Activated CD8-positive, alpha-beta memory T cell treated with anti-CD3 and anti-CD28 coated beads for 4 hours (primary cell): ENCODE measurements at places on chromosomes 7 and 10.

DNA sequence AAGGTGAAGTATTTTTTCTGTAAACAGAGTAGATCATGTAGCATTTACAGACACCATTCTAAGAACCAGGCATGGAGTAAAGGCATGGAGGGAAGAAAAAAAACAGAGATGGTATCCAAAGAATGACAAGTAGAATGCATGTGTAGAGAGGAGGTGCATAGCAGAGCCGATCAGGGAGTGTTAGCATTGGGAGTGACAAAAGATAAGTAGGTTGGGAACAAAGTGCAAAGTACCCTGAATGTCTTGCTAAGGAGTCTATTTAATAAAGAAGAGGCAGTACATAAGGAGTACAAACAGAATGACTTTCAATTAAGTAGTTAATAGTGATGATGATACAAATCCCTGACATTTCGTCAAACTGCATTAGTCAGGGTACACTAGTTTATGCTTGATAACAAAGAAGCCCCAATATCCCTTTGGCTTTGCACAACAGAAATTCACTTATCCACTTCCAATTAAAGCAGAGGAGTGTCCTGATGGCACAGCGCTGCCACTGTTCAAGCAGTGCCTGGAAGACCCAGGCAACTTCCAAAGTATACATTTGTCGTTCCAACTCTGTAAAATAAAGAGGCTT, 371.5 kb downstream of the TNS3 start:
- no peak for DNase-seq

GRCh38 chr7:149228831-149229471, 10.5 kb upstream of the ZNF212 start:
- DNase-seq = no peak

GRCh38 chr7:87447116-87447635, 28.3 kb downstream of the ABCB4 start:
- no peak for DNase-seq

GRCh38 chr7:51075681-51076580, 240.7 kb downstream of the COBL start:
- no peak for DNase-seq

GRCh38 chr7:114255404-114255841, 159.2 kb upstream of the FOXP2 start:
- DNase-seq = no peak

DNA sequence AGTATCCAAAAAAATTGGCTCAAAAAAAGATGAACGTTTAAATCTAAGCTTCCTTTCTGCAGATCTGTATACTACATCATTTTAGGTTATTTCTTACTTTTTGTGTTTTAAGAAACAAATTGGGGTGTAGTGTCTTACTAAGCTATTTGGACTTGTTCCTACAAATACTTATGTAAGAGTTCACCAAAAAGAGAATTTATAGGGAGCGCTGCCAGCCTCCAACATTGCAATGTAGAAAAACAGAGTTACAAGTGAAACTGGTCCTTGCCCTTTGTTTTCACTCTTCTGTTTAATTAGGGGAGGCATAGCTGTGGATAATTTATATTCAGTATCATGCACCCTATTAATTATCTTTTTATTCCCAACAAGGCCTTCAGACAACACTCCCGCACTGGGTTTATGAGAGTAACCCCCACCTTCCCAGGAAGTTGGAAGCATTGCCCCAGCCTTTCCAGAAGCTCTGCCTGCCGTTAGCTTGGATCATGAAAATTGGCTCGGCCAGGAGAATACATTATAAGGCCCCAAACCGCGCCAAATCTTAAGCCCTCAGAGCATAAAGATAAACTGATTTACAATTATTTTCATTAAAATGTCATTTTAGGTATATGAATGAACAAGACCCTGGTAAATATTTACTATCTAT, 261.8 kb upstream of the KLF6 start:
- no peak for DNase-seq

GRCh38 chr7:12674861-12675260, 12.6 kb upstream of the ARL4A start:
- no peak for DNase-seq

DNA sequence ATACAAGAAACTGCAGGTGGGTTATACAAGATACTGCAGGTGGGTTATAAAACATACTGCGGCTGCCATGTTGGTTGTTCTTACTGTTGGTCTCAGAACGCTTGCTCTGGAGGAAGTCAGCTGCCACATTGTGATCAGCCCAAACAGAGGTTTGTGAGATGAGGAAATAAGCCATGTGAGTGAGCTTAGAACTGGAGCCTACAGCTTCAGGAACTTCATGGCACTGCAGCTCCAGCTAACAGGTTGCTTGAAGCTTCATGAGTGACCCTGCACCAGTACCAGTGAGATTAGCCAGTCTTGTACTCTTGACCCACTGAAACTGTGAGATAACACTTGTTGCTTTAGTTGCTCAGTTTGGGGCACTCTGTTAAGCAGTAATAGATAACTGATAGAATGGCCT, 74.5 kb upstream of the PRKCQ start:
- DNase-seq = no peak

GRCh38 chr10:114616516-114616915, 41.6 kb downstream of the ABLIM1 start:
- DNase-seq = no peak

DNA sequence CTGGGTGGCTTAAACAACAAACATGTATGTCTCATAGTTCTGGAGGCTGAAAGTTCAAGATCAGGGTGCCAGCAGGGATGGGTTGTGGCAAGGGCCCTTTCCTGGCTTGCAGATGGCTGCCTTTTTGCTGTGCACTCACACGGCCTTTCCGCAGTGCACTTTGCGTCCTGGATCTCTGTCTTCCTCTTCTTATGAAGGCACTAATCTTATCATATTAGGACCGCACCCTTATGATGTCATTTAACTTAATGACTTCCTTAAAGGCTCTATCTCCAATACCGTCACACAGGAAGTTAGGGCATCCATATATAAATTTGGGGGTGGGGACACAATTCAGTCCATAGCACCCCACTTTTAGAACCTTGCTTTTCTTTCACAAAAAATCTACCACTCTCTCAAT, 255.2 kb downstream of the SNX13 start:
- no peak for DNase-seq
